Iris pigment epithelial cell (primary cell): ENCODE measurements at places on chromosomes 1 and 21.

DNA sequence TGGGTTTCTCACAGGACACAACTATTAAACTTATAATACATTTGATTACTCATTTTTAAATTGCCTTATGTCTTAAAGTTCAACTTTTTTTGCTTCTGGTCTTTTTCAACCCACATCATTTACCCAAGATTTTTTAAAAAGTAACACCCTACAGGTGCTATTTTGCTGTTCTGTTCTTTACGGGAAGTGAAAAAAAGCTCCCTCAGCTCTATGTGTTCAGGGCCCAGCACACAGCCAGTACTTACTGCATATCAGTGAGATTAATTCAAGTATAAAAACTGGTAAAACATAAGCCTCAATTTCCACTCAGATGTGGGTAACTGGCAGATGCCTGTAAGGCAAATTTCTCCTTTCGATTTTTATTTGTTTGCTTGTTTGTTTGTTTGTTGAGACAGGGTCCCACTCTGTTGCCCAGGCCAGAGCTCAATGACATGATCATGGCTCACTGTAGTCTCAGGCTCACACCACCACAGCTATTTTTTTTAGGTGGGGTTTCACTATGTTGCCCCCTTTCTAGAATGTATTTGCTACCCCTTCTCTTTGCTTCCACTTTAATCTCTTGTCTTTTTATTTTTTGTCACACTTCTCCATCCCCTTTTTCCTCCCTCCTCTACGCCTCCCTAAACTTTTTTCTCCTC lies 20.3 kb downstream of the RNASEL start:
- no peak for DNase-seq

GRCh38 chr1:191508239-191508638 lies 650.0 kb upstream of the RGS18 start:
- DNase-seq = no peak

GRCh38 chr1:207695891-207696290 lies 51.0 kb downstream of the CR1L start:
- no peak for DNase-seq

DNA sequence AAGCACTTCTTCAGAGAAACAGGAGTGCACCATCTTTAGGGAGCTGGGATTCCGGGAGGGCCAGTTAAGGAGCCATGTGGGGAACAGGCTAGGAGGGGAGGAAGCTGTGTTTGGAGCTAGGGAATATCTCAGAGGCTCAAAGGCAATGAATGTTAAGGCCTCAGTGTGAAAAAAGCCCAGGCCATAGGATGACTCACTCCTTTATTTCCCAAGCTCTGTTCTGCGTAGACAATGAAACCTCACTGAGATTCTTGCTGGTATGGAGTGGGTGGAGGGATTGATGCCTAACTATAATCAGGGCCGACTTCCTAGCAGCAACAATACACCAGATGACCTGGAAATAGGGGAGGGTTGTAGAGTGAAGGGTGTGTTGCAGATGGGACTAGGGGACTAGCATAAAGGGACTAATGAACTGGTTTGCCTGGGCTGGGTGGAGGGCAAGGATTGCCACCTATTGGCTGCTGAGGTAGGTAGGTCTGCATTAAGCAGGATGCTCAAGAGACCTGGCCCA lies 2.1 kb downstream of the GNAT2 start:
- peak; percentile 96 for DNase-seq

DNA sequence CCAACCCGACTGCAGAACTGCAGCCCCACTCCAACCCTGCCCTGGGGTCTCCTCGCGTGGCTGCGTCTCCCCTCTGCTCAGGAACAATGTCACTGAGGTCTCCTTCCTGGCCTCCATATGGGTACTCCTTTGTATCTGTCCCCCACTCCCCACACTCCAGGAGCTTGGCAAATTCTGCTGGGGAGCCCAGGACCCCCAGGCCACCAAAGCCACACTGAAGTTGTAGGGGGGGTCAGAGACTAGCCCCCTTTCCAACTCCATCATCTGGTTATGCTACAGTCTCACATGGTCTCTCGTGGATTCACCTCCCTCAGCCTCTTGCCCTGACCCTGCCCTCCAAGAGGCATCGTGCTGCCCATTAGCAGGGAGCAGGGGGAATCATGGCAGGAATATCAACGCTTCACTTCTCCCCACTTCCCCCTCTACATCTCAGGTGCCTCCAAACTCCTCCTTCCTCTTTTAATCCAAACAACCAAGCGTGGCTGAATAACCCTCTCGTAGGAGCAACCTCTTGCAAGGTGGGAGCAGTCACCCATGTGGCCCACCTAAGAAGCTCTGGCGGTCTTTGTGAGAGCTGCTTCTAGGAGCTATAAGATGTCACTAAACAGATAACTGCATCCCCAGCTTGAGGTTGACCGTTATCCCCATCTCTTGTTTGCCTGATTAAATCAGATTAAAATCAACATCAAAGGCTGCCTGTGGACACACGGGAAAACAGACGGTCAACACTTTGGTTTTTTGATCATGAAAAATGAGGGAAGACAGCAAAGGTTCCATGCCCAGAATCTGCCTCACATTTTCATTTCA lies 86.4 kb downstream of the MIS18A start:
- no peak for DNase-seq

- DNase-seq = no peak
Observed at GRCh38 chr1:233865902-233866301, 38.6 kb upstream of the SLC35F3 start.

GRCh38 chr1:177786176-177786745 lies 183.6 kb downstream of the SEC16B start:
- DNase-seq = no peak

- DNase-seq = no peak
Observed at GRCh38 chr1:39936724-39937491, 18.0 kb upstream of the MFSD2A start.

- no peak for DNase-seq
Observed at GRCh38 chr21:46159390-46159789, 4.0 kb upstream of the FTCD start.

GRCh38 chr1:206774093-206774492 lies 1.8 kb upstream of the IL10 start:
- DNase-seq = no peak

DNA sequence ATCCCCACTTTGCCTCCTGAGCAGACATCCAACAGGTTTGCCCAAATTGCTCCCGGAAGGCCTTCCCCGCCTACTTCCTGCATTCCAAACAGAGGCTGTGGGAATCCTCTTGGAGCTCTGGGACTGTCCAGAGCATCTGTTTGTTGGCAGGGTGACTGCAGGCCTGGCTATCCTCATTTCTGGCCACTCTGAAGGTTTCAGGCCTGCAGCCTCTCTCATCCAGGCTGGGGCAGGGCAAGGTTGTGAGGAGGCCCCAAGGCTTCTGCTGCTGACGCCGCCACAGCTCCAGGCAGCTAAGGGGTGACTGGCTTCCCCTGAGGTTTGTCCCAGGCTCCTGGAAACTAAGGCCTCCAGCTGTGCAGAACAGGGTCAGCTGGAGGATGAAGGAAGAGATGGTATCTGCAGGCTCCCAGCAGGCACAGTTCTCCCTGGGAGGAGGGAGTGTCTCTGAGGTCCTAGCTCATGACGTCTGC lies 11.3 kb downstream of the CDK18 start:
- DNase-seq = no peak

- no peak for DNase-seq
Observed at GRCh38 chr1:229888561-229889001, 178.5 kb upstream of the GALNT2 start.

GRCh38 chr1:147760481-147761260 lies at the start of gene GJA5:
Gene GJA5, minus strand, starts transcription at chr1:147760602. Its CDS starts 1,364 bp downstream, at chr1:147759238.
- peak; percentile 9 for DNase-seq

DNA sequence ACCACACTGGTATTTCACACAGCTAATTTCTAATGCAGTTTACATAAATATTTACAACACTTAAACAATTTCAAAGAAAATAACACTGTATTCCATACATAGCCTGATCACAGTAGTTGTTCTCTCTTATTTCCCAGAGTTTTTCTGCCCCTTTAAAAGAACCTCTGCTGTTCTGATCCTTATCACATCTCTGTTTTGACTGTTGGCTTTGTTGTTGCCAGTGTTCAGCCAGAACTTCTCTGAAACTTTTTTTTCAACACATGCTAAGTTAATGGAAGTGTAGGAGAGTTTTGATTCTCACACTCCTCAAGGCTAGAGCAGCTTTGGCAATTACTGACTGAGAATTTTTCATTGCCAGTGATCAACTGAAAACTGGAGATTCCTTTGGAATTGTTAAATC lies 11.1 kb downstream of the SELE start:
- no peak for DNase-seq

GRCh38 chr1:226653311-226653921 lies 85.7 kb downstream of the ITPKB start:
- DNase-seq = no peak

DNA sequence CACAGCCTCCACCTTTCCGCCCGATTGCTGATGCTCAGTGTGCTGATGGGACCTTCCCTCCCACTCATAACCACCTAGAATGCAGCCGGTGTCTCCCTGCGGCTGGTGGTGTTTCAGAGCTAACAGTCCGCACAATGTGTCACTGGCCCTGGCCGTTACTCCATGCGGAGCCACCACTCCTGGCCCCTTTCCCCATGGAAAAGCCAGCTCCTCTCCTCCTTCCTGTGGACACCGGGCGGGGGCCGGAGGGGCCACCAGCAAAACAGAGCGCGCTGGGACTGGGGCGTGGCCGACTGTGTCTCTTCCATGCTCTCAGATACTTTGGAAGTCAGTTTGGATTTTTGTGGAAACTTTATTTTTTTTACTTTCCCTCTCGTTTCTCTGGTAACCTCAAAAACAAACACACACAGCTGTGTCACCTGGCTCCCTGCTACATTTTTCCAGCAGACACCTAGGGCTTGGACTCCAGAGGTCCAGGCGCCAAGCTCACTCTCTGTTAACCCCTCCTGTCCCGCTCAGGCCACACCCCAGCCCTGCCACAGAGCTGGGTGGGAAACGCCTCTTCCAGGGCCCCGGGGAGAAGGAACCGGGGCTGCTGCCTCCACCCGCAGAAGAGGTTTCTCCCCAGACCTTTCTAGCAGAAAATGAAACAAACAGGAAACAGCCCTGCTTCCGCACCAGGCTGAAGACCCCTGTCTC lies 32.5 kb upstream of the COL6A2 start:
- peak; percentile 29 for DNase-seq

DNA sequence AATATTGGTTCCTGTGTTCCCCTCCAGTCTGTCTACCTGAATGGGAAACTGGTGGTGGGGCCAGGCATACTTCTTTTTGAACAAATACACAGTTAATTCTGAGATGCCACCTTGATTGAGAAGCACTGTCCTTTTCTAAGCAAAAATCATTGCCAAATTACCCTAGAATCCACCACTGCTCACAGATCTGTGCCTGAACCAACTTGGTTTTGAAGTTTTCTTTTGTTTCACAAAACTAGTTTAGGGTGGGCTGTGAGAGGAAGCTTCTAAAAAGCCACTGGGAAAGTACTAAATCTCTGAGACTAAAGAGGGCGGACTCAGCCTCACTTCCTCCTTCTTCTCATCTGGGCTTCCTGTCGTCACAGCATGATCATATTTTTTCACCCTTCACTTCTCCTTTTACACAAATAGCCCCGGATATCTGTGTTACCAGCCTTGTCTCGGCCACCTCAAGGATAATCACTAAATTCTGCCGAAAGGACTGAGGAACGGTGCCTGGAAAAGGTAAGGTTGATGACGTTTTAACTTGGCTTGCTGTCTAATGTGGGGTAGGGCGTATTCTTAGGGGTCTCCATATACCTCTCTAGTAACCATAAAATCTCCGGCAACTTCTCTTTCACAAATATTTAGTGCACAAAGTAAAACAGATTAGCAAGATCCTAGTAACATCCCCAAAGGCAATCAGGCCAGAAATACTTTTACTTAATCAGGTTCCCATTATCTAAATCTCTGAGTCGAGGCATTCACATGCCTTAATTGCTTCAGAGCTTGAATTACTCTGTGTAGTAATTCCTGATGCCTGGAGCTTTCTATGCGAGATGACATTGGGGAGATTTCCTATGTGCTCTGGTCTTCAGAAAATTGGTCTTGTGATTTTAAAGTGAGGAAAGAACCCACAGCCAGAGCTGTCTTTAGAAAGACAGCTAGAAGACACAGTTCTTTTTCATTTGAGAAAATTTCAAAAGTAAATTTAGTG lies at the start of gene CD53:
Gene CD53, plus strand, starts transcription at position 404 of the 976 bp plus-strand sequence. CDS start 18,261 bp downstream, outside the sequence.
- no peak for DNase-seq
